ENCODE measurements at places on chromosomes 7 and 10. TPM values are rescaled to one million over a fixed set of nuclear protein-coding genes. Genes with fewer than 3 reads are reported as not detected.

GRCh38 chr10:109430799-109431198 is 492.5 kb downstream of the XPNPEP1 start:
- no peaks in the 10 kb centered on the region for H3K4me1 ChIP-seq
- H3K4me3 ChIP-seq: no peak overlapping the region
- H3K27ac ChIP-seq: no peak overlapping the region
- no peaks in the 10 kb centered on the region for H3K27me3 ChIP-seq
- DNase-seq: no peak
- no peaks in the 10 kb centered on the region for H3K36me3 ChIP-seq

GRCh38 chr10:132463333-132464255 is 66.6 kb downstream of the PWWP2B start:
- no peak overlapping the region for H3K4me3 ChIP-seq
- peaks cover 4% of the 10 kb centered on the region for H3K36me3 ChIP-seq
- H3K27me3 ChIP-seq: peaks cover 2% of the 10 kb centered on the region
- peaks cover 58% of the 10 kb centered on the region for H3K4me1 ChIP-seq

SUGCT gene
- total RNA-seq: 5.3 TPM

DNA sequence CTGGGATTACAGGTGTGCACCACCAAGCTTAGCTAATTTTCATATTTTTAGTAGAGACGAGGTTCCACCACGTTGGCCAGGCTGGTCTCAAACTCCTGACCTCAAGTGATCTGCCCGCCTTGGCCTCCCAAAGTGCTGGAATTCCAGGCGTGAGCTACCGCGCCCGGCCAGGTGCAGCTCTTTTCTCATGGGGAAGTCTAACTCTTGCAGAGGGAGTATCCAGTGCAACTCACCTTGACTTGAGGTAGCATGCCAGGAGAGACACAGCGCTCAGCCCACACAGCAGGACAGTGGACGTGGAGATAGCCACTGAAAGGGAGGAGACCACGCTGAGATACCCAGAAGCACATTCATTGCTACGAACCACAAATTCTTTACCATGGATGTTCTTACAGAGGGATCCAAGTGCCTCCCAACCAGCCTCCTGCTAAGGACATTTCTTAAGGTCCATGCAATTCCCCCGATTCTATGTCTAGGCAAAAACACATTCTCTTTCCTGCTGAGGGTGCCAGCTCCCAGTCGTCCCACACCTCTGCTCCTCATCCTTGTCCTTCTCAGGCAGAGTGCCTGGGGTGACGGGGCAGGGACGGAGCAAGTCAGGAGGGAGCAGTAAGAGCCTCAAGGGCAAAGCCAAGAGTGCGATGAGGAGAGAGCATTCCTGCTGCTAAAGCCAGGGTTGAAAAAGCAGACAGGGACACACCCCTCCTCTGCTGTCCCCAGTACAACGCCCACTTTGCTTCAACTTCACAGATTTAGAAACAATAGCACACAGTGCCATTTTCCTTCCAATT is 21.0 kb downstream of the IL15RA start:
- no peaks in the 10 kb centered on the region for H3K36me3 ChIP-seq
- no peak overlapping the region for H3K4me3 ChIP-seq
- no peak for DNase-seq
- no peak overlapping the region for H3K27ac ChIP-seq
- no peaks in the 10 kb centered on the region for H3K27me3 ChIP-seq

DNA sequence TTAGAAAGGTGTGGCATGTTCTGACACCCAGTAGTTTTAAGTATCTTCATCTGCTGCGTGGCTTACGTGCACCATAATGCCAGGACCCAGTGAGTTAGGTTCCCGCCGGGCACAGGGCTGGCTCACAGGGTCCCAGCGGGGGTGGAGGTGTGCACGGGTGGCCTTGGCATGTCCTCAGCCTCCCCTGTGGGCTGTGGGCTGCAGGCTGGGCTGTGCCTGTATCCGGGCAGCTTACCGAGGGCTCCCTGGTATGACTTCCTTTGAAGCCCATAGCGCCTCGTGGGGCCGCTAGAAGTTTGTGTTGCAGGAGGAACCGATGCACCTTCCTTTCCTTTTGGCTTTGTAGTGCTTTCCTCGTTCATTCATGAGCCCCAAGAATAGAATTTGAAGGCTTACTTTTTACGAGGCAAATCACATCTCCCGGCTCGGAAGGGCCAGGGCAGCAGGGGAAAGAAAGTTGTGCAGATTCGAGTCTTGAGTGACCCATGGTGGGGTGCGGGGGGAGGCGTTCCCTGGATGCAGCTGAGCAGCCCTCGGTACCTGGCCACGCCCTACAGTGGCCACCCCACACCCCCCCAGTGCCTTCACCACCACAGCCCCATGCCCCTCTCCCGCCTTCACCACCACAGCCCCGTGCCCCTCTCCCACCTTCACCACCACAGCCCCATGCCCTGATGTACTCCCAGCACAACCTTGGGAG is 113.2 kb downstream of the WDR37 start:
- no peak overlapping the region for H3K4me3 ChIP-seq
- no peak for DNase-seq
- H3K27ac ChIP-seq: no peak overlapping the region

DNA sequence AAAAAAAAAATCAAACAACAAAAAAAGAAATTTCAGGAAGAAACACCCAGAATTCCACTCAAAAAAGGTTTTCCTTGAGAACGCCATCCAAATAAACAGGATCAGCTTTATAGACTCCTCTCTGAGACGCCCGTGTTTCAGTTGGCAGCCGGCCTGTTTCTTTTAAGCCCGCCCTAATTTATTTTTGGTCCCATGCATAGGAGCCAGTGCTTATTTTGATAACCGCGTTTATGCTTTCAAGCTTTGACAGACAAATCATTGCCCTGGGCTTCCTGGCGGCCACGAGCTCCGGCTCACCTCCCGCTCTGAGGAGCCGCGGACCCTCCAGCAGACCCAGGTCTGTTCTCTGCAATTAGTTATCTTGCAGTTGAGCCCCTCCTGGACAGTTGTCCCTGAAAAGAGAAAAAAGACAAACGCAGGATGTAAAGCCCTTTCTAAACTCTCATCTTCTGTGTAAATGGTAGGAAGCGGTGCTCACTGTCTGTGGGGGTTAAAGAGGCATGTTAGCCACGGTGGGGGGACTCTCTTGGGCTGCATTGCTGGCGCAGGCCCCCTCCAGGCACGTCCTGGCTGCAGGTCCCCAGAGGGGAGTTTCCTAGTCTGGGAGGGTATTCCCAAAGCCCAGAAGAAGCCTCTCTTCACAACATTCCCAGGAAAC is 22.2 kb upstream of the UNCX start:
- no peak overlapping the region for H3K4me3 ChIP-seq
- H3K27ac ChIP-seq: no peak overlapping the region
- H3K27me3 ChIP-seq: peaks cover 39% of the 10 kb centered on the region

DNA sequence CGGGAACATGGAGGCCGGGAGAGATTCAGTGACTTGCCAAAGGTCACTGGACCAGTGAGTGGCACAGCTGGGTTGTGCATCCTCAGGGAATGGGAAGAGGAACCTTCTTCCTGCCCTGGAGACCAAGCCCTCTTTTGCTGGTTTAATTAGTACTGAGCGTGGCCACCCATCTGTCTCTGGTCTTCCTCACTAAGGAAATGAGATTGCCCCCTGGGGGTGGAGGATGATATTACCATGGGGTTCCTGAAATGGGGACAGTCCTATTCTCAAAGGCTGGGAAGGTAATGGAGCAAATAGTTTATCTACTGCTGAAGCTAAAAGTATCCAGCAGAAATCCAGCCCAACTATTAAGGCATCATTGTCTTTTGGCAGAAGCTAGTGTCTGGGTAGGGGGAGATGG is 98.6 kb upstream of the FGFR2 start:
- H3K27me3 ChIP-seq: no peaks in the 10 kb centered on the region
- H3K36me3 ChIP-seq: no peaks in the 10 kb centered on the region
- no peak for DNase-seq
- H3K4me3 ChIP-seq: no peak overlapping the region
- H3K27ac ChIP-seq: no peak overlapping the region

GSTO2 gene
- total RNA-seq: 3.5 TPM

COL13A1 gene
- 44.0 TPM for total RNA-seq
